ENCODE measurements at places on chromosomes 7 and 10. TPM values are rescaled to one million over a fixed set of nuclear protein-coding genes. Genes with fewer than 3 reads are reported as not detected.

The C10orf53 gene
- total RNA-seq: not detected

The CFAP46 gene
- total RNA-seq: 1.3 TPM

The PVRIG gene
- not detected for total RNA-seq

The SSC4D gene
- 1.8 TPM for total RNA-seq

DNA sequence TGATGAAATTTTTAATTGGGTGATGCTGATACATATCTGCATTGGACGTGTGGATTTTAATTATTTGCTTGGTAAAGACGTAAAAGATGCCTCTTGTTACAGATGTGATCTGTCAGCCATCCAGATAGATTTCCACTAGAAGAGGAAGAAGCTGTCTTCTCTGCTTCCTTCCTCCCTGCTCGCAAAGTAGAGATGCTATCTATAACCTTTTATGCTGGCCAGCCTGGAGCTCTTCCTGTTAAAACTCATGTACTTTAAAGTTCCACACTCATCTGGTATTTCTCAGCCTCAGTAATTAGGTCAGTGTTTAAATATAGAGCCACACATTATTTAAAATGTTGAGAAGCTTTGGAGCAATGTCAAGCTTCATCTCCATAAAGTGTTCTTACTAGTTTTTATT, 51.2 kb upstream of the TMEM229A start:
- DNase-seq: peak; percentile 91

DNA sequence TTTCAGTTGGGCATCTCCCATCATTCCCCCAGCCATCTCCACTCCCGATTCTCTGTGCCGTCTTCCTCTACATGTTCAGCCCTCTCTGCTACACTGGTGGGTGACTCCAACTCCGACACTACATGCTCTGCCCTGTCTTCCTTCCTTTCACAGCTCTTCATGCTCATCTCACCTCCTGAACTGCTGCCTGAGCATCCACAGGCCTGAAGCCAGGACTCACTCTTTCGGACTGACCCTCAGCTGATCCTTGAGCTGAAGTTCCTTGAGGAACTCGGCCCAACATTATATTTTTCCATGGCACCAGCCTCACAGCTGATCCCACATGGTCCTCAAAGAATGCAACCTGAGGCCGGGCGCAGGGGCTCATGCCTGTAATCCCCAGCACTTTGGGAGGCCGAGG, 538.4 kb downstream of the PTPRN2 start:
- no peak for DNase-seq

DNA sequence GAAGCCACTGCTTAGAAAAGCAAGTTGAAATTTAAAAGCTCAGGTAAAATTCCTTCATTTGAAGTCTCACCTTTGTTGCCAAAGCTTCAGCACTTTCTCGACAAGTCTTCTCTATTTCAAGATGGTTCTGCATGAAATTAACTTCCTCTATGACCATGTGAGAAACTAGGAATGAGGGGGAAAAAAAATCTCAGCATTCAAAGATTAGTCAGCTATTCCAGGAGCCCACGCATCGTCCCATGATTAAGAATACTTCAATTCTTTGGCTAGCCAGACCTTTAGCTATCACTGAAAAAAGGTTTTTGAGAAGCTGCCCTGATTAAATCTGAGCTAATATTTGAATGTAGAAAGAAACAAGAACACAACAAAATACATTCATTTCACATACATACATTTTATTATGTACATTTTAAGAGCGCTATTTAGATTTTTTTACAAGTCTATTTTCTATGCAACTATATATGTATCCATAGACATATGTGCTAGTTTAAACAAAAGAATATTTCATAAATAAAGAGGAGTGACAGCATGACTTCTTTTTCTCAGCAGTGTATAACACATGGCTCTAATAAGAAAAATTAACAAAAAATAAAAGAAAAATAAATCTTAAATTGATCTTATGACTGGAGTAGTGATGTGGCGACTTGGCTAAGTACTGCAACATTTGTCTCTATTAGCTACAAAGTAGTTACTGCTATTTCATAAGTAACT, 44.8 kb downstream of the SHTN1 start:
- no peak for DNase-seq

GRCh38 chr10:111996103-111996502, 187.5 kb downstream of the GPAM start:
- no peak for DNase-seq

- DNase-seq: no peak
These were observed 491.9 kb downstream of the SORCS1 start for GRCh38 chr10:106672517-106673175.

DNA sequence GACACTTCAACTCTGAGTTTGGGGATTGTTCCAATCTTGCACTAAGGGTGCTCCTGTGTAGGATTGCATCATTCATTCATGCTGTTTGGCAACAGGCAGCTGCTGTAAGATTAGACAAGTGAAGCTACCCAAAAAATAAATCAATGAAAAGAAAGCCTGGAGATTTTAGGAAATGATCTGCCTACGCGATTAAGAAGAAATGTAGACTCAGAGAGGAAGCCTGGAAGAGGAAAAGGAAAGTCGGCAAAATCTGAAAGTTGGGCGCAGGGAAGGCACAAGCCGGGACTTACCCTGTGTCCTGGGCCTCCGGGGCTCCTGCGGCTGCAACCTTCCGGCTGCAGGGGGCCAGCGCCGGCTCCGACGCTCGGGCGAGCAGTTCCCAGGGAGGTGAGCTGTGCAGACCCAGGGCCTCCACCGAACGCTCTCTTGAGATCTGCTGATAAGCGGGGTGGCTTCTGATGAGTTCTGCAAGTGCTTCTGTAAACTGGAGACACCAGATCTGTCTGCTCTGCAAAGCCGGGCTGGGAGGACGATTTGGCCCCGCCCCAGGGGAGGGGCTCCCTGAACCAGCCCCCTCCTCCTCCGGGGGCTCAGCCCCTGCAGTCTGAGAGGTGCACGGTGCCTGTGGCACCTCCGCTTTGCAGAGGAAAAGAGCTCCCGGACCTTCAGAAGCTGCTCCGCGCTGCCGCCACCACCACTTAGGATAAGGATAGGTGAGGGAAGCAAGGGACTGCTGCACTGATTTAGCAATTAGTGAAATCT, 17.4 kb downstream of the PSPH start:
- DNase-seq: peak; percentile 92

All from A673 (cell line).